Temporal lobe (tissue), 4 donors: ENCODE measurements at places on chromosomes 4 and X. TPM values are rescaled to one million over a fixed set of nuclear protein-coding genes. Genes with fewer than 3 reads are reported as not detected.

NAA11 gene
- total RNA-seq = not detected

AREG gene
- 0.25 TPM for total RNA-seq

LARP7 gene
- 21.9 TPM for total RNA-seq

SLC39A8 gene
- 5.2 TPM for total RNA-seq

CYBB gene
- 4.2 TPM for total RNA-seq

DNASE1L1 gene
- total RNA-seq = 4.2 TPM

BEND4 gene
- 8.6 TPM for total RNA-seq

NXF2B gene
- total RNA-seq = not detected

DCAF12L1 gene
- 0.25 TPM for total RNA-seq

XK gene
- total RNA-seq = 3.0 TPM

HPSE gene
- 0.49 TPM for total RNA-seq

GLOD5 gene
- total RNA-seq = not detected

TCEAL7 gene
- total RNA-seq = 88.5 TPM

CHRDL1 gene
- 38.6 TPM for total RNA-seq

AMTN gene
- not detected for total RNA-seq

MAGEH1 gene
- total RNA-seq = 103 TPM

ENPP6 gene
- total RNA-seq = 2.2 TPM

BMP2K gene
- total RNA-seq = 37.6 TPM

RNF4 gene
- total RNA-seq = 33.9 TPM

HDX gene
- total RNA-seq = 12.3 TPM

PITX2 gene
- total RNA-seq = not detected

MOB1B gene
- 36.4 TPM for total RNA-seq

SLC49A3 gene
- 0.49 TPM for total RNA-seq

SERTM2 gene
- total RNA-seq = under 0.01 TPM

CENPC gene
- total RNA-seq = 24.1 TPM
